Left renal cortex interstitium (tissue), 4 donors: ENCODE measurements at places on chromosomes 16 and 17. TPM values are rescaled to one million over a fixed set of nuclear protein-coding genes. Genes with fewer than 3 reads are reported as not detected.

GRCh38 chr17:36931697-36932382, 5.4 kb upstream of the LHX1 start:
- no peak for DNase-seq

PRKCB gene
- 5.1 TPM for polyA plus RNA-seq

CDYL2 gene
- polyA plus RNA-seq, result 6.9 TPM

DNA sequence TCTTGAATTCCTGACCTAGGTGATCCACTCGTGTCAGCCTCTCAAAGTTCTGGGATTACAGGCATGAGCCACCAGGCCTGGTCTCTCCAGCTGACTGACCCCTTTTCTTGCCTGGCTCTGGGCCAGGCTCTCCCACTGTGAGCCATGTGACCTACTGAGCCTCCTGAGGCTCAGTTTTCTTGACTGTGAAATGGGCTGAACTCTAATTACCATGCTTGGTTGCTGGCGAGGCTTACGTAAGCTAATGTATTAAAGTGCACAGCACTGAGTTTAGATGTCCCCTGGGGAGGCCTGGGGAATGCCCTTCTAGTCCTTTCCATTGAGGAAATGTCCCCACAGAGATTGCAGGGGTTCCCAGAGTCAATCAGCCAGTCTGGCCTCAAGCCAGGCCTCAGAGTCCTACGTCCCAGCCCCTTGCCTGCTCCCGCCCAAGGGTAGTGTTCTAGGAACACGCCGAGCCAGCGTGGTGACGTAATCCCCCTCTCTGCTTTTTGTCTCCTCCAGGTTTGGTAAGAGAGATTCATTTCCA, 45.8 kb upstream of the LGALS9 start:
- no peak for DNase-seq

- DNase-seq, result no peak
These were observed 34.6 kb downstream of the PDIA2 start for GRCh38 chr16:317583-317982.

DNA sequence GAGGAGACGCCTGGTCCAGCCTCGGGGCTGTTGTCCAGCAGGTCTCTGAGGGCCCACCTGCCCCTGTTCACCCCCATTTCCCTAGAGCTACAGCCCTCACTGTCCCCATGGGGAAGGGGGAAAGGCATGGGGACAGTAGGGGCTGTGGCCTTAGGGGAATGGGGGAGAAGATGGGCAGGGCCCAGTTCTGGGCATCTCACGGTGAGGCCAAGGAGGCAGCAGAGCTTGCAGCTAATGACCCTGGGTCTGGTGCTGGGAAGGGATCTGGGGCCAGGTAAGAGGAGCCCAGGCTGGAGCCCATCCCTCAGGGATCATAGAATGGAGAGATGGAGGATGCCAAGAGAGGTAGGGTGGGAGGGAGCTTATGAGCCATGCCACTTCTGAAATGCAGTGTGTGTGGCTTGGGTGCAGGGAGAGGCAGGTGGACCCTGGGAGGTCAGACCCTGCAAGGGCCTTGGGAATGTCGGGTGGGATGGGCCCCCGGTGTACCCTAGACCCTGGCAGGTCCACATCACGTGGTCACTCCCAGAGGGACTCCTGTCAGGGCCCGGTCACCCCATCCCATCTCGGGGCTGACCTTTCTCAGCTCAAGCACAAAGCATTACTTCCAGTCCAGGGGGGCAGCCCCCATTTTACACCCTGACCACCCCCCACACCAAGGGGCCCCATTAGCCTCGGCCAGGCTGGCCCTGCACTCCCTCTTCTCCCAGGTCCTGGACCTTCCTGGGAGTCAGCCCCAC, 35.9 kb upstream of the KSR1 start:
- DNase-seq, result no peak

ITGAX gene
- polyA plus RNA-seq, result 0.30 TPM

- DNase-seq, result no peak
These were observed 24.8 kb downstream of the CYB5D2 start for GRCh38 chr17:4167786-4168185.

GRCh38 chr17:81334391-81334901, 39.3 kb upstream of the SLC38A10 start:
- DNase-seq, result no peak

- no peak for DNase-seq
These were observed 9.4 kb downstream of the RAB40B start for GRCh38 chr17:82689077-82689476.

DNA sequence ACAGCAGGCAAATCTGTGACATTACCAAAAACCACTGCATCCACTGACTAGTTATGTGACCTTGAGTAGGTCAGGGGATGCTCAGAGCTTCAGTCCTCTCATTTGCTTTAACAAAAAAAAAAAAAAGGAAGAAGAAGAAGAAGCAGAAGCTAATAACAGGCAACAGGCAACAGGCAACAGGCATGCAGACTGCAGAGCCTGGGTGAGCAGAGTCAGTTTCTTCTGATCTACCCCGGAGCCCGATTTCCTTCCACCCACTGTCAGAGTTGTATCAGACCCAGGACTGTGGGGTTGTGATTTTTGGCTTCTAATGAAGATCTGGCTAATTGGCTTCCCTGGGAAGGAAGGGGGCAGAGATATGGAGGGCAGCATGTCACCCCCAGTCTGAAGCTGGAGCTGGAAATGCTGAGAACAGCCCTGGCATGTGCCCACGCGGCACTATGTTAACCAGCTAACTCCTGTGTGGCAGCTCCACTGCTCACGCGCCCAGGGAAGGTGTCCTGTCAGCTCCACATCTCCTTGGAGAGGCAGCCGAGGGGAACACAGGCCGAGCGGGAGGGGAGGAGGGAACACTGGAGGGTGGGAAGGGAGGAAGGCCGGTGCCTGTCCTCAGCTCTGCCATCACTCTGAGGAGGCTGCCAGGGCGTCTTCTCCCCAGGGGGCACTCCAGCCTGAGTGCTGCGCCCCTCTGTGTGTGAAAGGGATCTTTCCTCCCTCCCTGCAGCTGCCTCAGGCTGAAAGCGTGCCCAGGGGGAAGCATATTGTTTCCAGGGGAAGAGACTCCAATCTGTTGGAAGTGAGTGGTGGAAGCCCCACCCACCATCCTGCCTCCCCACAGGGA, 17.6 kb downstream of the SRCIN1 start:
- no peak for DNase-seq
